Right ventricle myocardium inferior (tissue), 1 donor: ENCODE measurements at places on chromosomes 5 and 9. TPM values are rescaled to one million over a fixed set of nuclear protein-coding genes. Genes with fewer than 3 reads are reported as not detected.

ADAMTS6 gene
- 0.73 TPM for total RNA-seq

INSL4 gene
- not detected for total RNA-seq

FRRS1L gene
- 1.8 TPM for total RNA-seq

RANBP3L gene
- total RNA-seq, result 0.49 TPM

CNOT8 gene
- 26.3 TPM for total RNA-seq

SPAG8 gene
- 2.1 TPM for total RNA-seq

FCN1 gene
- total RNA-seq, result 5.7 TPM

RNF130 gene
- total RNA-seq, result 51.2 TPM

SNCAIP gene
- total RNA-seq, result 1.7 TPM

RICTOR gene
- 26.0 TPM for total RNA-seq

PSAT1 gene
- 1.4 TPM for total RNA-seq

MIER3 gene
- 12.0 TPM for total RNA-seq

NRG2 gene
- 1.9 TPM for total RNA-seq

PRDM9 gene
- not detected for total RNA-seq

MIGA2 gene
- total RNA-seq, result 38.2 TPM

TGFBI gene
- 66.5 TPM for total RNA-seq

ENC1 gene
- 3.7 TPM for total RNA-seq

RASEF gene
- 0.03 TPM for total RNA-seq

SH2D3C gene
- total RNA-seq, result 21.3 TPM

DCANP1 gene
- not detected for total RNA-seq

ARHGEF39 gene
- total RNA-seq, result 0.22 TPM

IFNA13 gene
- not detected for total RNA-seq

NOXA1 gene
- total RNA-seq, result 2.2 TPM

MELK gene
- 0.76 TPM for total RNA-seq

FAM240B gene
- not detected for total RNA-seq

TTC39B gene
- total RNA-seq, result 1.9 TPM

FAM53C gene
- 30.8 TPM for total RNA-seq

PCDHB3 gene
- total RNA-seq, result 0.70 TPM

IL9 gene
- not detected for total RNA-seq

SLC25A2 gene
- total RNA-seq, result not detected

COL27A1 gene
- total RNA-seq, result 9.8 TPM

PCDHB12 gene
- 1.3 TPM for total RNA-seq

FOXD4 gene
- not detected for total RNA-seq

TAF11L5 gene
- total RNA-seq, result not detected

FAM151B gene
- total RNA-seq, result 1.6 TPM

FOXD4L6 gene
- total RNA-seq, result not detected

MRNIP gene
- 12.2 TPM for total RNA-seq

IFNA2 gene
- not detected for total RNA-seq

IRX1 gene
- 1.3 TPM for total RNA-seq

NR5A1 gene
- total RNA-seq, result not detected

GARNL3 gene
- 13.1 TPM for total RNA-seq

PCAT7 gene
- not detected for total RNA-seq

OTP gene
- total RNA-seq, result not detected

PCDHGA10 gene
- 4.1 TPM for total RNA-seq

PCDH12 gene
- 10.4 TPM for total RNA-seq

NEK6 gene
- 10.5 TPM for total RNA-seq

GNG10 gene
- total RNA-seq, result 28.8 TPM

SELENOP gene
- total RNA-seq, result 284 TPM

PHF24 gene
- 0.22 TPM for total RNA-seq

SPEF2 gene
- total RNA-seq, result 1.1 TPM

FGFR4 gene
- 4.3 TPM for total RNA-seq

CHSY3 gene
- total RNA-seq, result 0.57 TPM

ARRDC1 gene
- 17.5 TPM for total RNA-seq

GFRA3 gene
- total RNA-seq, result 1.4 TPM

SLC34A1 gene
- total RNA-seq, result not detected

CMBL gene
- 46.2 TPM for total RNA-seq

FOXI1 gene
- total RNA-seq, result not detected

UNC5A gene
- total RNA-seq, result 0.08 TPM

TMC1 gene
- not detected for total RNA-seq
